Heart right ventricle (tissue), 16 donors: ENCODE measurements at places on chromosomes 2 and 18. TPM values are rescaled to one million over a fixed set of nuclear protein-coding genes. Genes with fewer than 3 reads are reported as not detected.

The ITGA6 gene
- total RNA-seq: 45.0 TPM

The CIAO1 gene
- total RNA-seq: 66.4 TPM

The CFAP65 gene
- not detected for total RNA-seq

The PDE11A gene
- 1.7 TPM for total RNA-seq

The C2orf80 gene
- not detected for total RNA-seq

The FTCDNL1 gene
- total RNA-seq: 2.5 TPM

The ST8SIA5 gene
- 11.1 TPM for total RNA-seq

The CRYGC gene
- not detected for total RNA-seq

The LRP1B gene
- 0.17 TPM for total RNA-seq

The RPIA gene
- total RNA-seq: 13.7 TPM

The RAPGEF4 gene
- 10.7 TPM for total RNA-seq

The ONECUT2 gene
- 0.05 TPM for total RNA-seq

The TBR1 gene
- not detected for total RNA-seq

The STARD6 gene
- 0.47 TPM for total RNA-seq

The RGPD4 gene
- not detected for total RNA-seq

The SGPP2 gene
- total RNA-seq: 11.0 TPM

The PCARE gene
- 1.3 TPM for total RNA-seq

The FIGN gene
- total RNA-seq: 17.0 TPM

The APOB gene
- 19.6 TPM for total RNA-seq

The TMEM198 gene
- total RNA-seq: 1.5 TPM

The STAT4 gene
- 9.4 TPM for total RNA-seq

The CCNYL1 gene
- total RNA-seq: 11.7 TPM

The PLCL1 gene
- total RNA-seq: 109 TPM

The RAB17 gene
- 3.2 TPM for total RNA-seq

The POTEE gene
- total RNA-seq: not detected

The ACMSD gene
- total RNA-seq: not detected

The CHAC2 gene
- 1.8 TPM for total RNA-seq

The SLC30A3 gene
- 7.8 TPM for total RNA-seq

The HOXD4 gene
- 0.21 TPM for total RNA-seq

The PROM2 gene
- total RNA-seq: 0.32 TPM

The BCL11A gene
- 24.4 TPM for total RNA-seq

The TNP1 gene
- total RNA-seq: not detected

The NEB gene
- total RNA-seq: 19.2 TPM

The SLC4A1AP gene
- 22.2 TPM for total RNA-seq

The LYPD6B gene
- total RNA-seq: not detected

The WDR43 gene
- total RNA-seq: 42.1 TPM

The FER1L5 gene
- 0.06 TPM for total RNA-seq

The LRATD1 gene
- total RNA-seq: 2.9 TPM

The MAPK4 gene
- 39.8 TPM for total RNA-seq

The SEPTIN10 gene
- total RNA-seq: 60.6 TPM

The RTP5 gene
- total RNA-seq: not detected
